Smooth muscle cell of the umbilical artery (primary cell): ENCODE measurements at places on chromosomes 6 and 20. TPM values are rescaled to one million over a fixed set of nuclear protein-coding genes. Genes with fewer than 3 reads are reported as not detected.

LINC00237 gene
- total RNA-seq: not detected in 2 replicates

GSTA2 gene
- not detected in 2 replicates for total RNA-seq

PKHD1 gene
- not detected in 2 replicates for total RNA-seq

MLN gene
- not detected in 2 replicates for total RNA-seq

SLC22A3 gene
- 142 and 243 TPM in 2 replicates for total RNA-seq

USP49 gene
- total RNA-seq: 2.1 and 3.1 TPM in 2 replicates

DDX43 gene
- 0.59 and 1.8 TPM in 2 replicates for total RNA-seq

DYNLT2 gene
- total RNA-seq: 0.83 and 1.2 TPM in 2 replicates

SIM1 gene
- not detected in 2 replicates for total RNA-seq

RBBP8NL gene
- total RNA-seq: not detected in 2 replicates

PDE7B gene
- total RNA-seq: 18.7 and 35.3 TPM in 2 replicates

IRAK1BP1 gene
- total RNA-seq: 3.2 and 3.9 TPM in 2 replicates

ZNF165 gene
- 0.18 and 0.30 TPM in 2 replicates for total RNA-seq

SLC13A3 gene
- 1.5 and 3.9 TPM in 2 replicates for total RNA-seq

RREB1 gene
- total RNA-seq: 13.1 and 24.3 TPM in 2 replicates

DPPA5 gene
- total RNA-seq: not detected in 2 replicates

RIPOR3 gene
- 1.2 and 8.6 TPM in 2 replicates for total RNA-seq

REV3L gene
- total RNA-seq: 23.8 and 24.9 TPM in 2 replicates

VGLL2 gene
- not detected in 2 replicates for total RNA-seq

CST1 gene
- not detected in 2 replicates for total RNA-seq

SLC4A11 gene
- total RNA-seq: 1.2 and 1.9 TPM in 2 replicates

OR2H1 gene
- not detected in 2 replicates for total RNA-seq

ZMYND8 gene
- total RNA-seq: 14.6 and 30.5 TPM in 2 replicates

TBXT gene
- total RNA-seq: not detected in 2 replicates

EBF4 gene
- 1.8 and 1.9 TPM in 2 replicates for total RNA-seq

ITPA gene
- total RNA-seq: 16.6 and 19.3 TPM in 2 replicates

GFOD1 gene
- total RNA-seq: 13.7 and 16.9 TPM in 2 replicates

CFB gene
- 4.1 and 28.8 TPM in 2 replicates for total RNA-seq

OOEP gene
- total RNA-seq: not detected in 2 replicates

PCK1 gene
- not detected in 2 replicates for total RNA-seq

HDGFL1 gene
- total RNA-seq: not detected in 2 replicates

TDRD6 gene
- under 0.01 and 0.05 TPM in 2 replicates for total RNA-seq

CCR6 gene
- not detected in 2 replicates for total RNA-seq

FAM83D gene
- total RNA-seq: 2.1 and 11.9 TPM in 2 replicates

TSBP1 gene
- total RNA-seq: not detected in 2 replicates

LPA gene
- total RNA-seq: not detected in 2 replicates

C6orf132 gene
- total RNA-seq: 1.5 and 2.5 TPM in 2 replicates

DEFB125 gene
- not detected in 2 replicates for total RNA-seq

C4A gene
- 4.2 and 4.3 TPM in 2 replicates for total RNA-seq

SCRT2 gene
- not detected in 2 replicates for total RNA-seq

CCN5 gene
- 0.05 and 0.30 TPM in 2 replicates for total RNA-seq

HINT3 gene
- total RNA-seq: 19.5 and 36.5 TPM in 2 replicates

GPLD1 gene
- total RNA-seq: under 0.01 and 0.32 TPM in 2 replicates

STX11 gene
- 0.59 and 1.2 TPM in 2 replicates for total RNA-seq

CDSN gene
- total RNA-seq: not detected in 2 replicates

HRH3 gene
- not detected in 2 replicates for total RNA-seq

SRMS gene
- not detected in 2 replicates for total RNA-seq

CFAP206 gene
- total RNA-seq: 0.37 and 0.59 TPM in 2 replicates

FUCA2 gene
- 42.5 and 47.2 TPM in 2 replicates for total RNA-seq
